ENCODE measurements at places on chromosomes 2 and 18. TPM values are rescaled to one million over a fixed set of nuclear protein-coding genes. Genes with fewer than 3 reads are reported as not detected.

DNA sequence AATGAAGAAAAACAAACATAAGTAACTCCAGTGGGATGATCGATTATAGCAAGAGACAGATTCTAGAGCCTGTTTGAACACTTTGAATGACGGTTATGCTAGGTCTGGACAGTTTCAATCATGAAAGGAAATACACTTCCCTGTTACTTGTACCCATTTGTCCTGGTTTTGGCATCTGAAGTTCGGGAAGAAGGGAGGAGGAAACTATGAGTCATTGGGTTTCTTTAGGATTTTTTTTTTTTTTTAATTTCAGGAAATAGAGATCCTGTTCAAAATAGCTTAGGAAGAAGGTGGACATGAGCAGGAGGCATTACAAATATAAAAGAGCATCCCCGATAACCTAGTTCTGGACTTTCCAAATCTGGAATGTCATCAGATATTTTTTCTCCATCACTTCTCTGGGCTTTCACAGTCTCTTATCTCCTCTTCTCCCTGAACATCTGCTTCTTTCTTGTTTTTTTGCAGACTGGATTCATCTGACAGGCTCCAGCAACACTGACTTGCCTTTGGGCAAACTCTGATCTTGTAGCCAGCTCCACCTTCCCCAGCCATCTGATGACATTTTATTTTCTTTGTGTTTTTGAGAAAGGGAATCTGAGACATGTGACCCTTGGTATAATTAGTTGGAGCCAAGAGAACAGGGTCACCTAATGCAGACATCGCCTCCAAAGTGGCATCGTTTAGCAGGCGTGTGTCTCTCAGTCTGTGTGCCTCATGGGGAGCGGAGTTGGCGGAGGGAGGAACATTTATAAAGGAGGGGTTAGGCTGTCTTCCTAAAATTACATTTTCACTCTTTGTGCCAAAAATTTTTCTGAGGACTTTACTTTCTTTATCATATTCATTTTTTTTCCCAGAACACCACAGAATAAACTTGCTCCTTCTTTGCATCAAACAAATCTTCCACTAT is 195.3 kb upstream of the EPHA4 start:
- H3K4me3 ChIP-seq, result no peak overlapping the region
- no peaks in the 10 kb centered on the region for H3K27me3 ChIP-seq
- DNase-seq, result no peak
- H3K4me1 ChIP-seq, result no peaks in the 10 kb centered on the region
- no peak overlapping the region for H3K27ac ChIP-seq

CCDC150 gene
- 23.3 TPM for polyA plus RNA-seq

DNA sequence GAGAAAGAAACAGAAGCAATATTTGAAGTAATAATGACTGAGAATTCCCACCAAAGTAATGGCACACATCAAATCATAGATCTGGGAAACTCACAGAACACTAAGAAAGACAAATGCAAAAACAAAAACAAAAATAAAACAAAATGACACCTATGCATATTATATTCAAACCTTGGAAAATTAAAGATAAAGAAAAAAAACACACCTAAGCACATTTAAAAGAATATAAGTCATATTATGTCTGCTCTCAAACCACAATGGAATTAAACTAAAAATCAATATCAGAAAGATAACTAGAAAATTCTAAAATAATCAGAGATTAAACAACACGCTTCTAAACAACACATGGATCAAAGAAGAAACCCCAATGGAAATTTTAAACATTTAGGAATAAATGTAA is 59.7 kb upstream of the GALNT5 start:
- no peak overlapping the region for H3K4me3 ChIP-seq
- no peak overlapping the region for H3K27ac ChIP-seq
- H3K4me1 ChIP-seq, result no peaks in the 10 kb centered on the region
- H3K36me3 ChIP-seq, result no peaks in the 10 kb centered on the region
- no peak for DNase-seq

DNA sequence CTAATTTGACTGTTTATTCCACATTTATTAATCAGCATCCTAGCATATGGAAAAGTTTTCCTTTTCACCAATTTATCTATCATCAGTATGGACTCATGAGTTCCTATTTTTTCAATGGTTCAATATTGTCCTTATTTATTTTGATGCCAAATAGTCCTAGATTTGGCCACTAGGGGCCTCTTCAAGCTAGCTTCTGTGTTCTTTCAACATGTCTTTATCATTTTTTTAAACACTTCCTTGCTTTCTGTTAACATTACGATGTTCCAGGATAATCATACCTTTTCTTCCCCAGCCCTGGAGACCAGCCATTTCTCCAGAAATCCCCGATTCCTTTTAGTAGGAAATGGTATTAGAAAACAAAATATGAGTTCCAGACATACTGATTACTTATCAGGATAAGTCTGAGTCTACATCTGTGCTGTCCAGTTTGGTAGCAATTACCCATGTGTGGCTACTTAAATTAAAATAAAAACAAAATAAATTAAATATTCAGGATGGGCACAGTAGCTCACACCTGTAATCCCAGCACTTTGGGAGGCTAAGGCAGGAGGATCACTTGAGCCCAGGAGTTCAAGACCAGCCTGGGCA is 70.6 kb downstream of the RPE start:
- no peak for DNase-seq
- no peaks in the 10 kb centered on the region for H3K4me1 ChIP-seq
- no peak overlapping the region for H3K27ac ChIP-seq
- H3K4me3 ChIP-seq, result no peak overlapping the region
- H3K27me3 ChIP-seq, result no peaks in the 10 kb centered on the region

ALK gene
- polyA plus RNA-seq, result 0.06 TPM

GRCh38 chr18:9823805-9824473 is 61.8 kb upstream of the TXNDC2 start:
- H3K4me1 ChIP-seq, result peaks cover 62% of the 10 kb centered on the region
- no peak overlapping the region for H3K4me3 ChIP-seq
- H3K36me3 ChIP-seq, result no peaks in the 10 kb centered on the region
- H3K27me3 ChIP-seq, result no peaks in the 10 kb centered on the region
- no peak for DNase-seq

GRCh38 chr18:36733150-36733549 is 95.7 kb downstream of the TPGS2 start:
- H3K36me3 ChIP-seq, result no peaks in the 10 kb centered on the region
- no peaks in the 10 kb centered on the region for H3K4me1 ChIP-seq
- H3K27ac ChIP-seq, result no peak overlapping the region
- no peaks in the 10 kb centered on the region for H3K27me3 ChIP-seq
- no peak overlapping the region for H3K4me3 ChIP-seq

DSC3 gene
- 0.18 TPM for polyA plus RNA-seq

RFTN2 gene
- 29.0 TPM for polyA plus RNA-seq

GRCh38 chr2:98948956-98949739 is 13.1 kb upstream of the CRACDL start:
- no peak for DNase-seq
- no peaks in the 10 kb centered on the region for H3K36me3 ChIP-seq
- H3K27ac ChIP-seq, result no peak overlapping the region

DHX57 gene
- 42.0 TPM for polyA plus RNA-seq

ATP6V1C2 gene
- polyA plus RNA-seq, result 4.0 TPM

UGT1A3 gene
- not detected for polyA plus RNA-seq

DNA sequence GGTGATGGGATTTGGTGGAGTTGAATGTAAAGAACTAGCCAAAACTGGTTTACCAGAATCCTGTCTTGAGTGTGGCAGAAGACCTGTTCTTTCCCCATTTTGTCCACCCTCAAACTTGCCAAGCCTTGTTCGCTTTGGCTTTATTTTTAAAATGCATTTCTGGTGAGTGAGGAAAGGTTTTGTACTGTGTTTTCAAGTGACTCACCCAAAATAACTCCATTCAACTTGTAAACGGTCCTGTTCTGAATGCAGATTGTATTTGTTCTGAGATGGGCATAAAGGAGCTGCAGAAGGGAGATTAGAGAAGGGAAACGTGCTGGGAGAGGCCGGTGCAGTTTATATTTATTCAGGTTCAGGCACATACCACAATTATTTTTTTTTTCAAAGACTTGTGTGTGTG is 5.3 kb upstream of the ITPRID2 start:
- H3K36me3 ChIP-seq, result no peaks in the 10 kb centered on the region
- no peak for DNase-seq
- no peaks in the 10 kb centered on the region for H3K27me3 ChIP-seq
- no peak overlapping the region for H3K27ac ChIP-seq
- H3K4me1 ChIP-seq, result no peaks in the 10 kb centered on the region
- no peak overlapping the region for H3K4me3 ChIP-seq

DNA sequence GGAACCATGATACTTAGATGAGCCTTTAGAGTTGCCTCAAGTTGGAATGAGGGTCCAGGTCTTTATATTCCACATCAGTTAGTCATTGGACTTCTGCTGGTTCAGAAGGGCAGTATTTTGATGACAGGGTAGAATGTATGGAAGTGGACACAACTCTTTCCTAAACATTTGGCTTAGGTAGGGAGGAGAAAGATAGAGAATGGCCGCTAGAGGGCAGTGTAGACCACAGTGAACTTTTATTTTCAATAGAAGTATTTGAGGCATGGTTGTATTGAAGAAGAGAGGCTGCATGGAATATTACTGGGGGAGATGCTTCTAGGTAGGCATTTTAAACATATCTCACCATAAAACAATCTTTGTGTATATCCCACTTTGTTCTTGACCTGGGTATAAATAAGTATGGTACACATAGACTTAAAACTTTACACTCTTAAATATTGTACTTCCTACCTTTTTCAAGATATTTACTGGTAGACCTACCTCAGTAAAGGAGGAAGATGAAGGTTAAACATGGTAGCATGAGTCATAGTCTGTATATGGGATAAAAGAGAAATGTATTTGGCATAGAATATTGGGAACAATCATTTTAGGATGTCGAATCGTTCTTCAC is 497.6 kb upstream of the FAM98A start:
- no peaks in the 10 kb centered on the region for H3K36me3 ChIP-seq
- no peak overlapping the region for H3K4me3 ChIP-seq
- DNase-seq, result no peak
- no peaks in the 10 kb centered on the region for H3K27me3 ChIP-seq

- no peaks in the 10 kb centered on the region for H3K27me3 ChIP-seq
- H3K36me3 ChIP-seq, result peaks cover 26% of the 10 kb centered on the region
- no peak for DNase-seq
- H3K27ac ChIP-seq, result no peak overlapping the region
- peaks cover 9% of the 10 kb centered on the region for H3K4me1 ChIP-seq
- no peak overlapping the region for H3K4me3 ChIP-seq
These were observed 16.0 kb downstream of the YPEL5 start for GRCh38 chr2:30162806-30163205.
